H1 (cell line): ENCODE measurements at places on chromosomes 13 and 19. TPM values are rescaled to one million over a fixed set of nuclear protein-coding genes. Genes with fewer than 3 reads are reported as not detected.

- H3K4me3 ChIP-seq, result peak overlapping the region; percentile 78
- peaks cover 9% of the 10 kb centered on the region for H3K4me1 ChIP-seq
- no peaks in the 10 kb centered on the region for H3K36me3 ChIP-seq
- no peak for DNase-seq
- H3K27ac ChIP-seq, result no peak overlapping the region; the same call in 1 of the 2 replicates
- peaks cover 11% of the 10 kb centered on the region for H3K27me3 ChIP-seq
These were observed 720 bp downstream of the FARP1 start for GRCh38 chr13:98143601-98144026.

DNA sequence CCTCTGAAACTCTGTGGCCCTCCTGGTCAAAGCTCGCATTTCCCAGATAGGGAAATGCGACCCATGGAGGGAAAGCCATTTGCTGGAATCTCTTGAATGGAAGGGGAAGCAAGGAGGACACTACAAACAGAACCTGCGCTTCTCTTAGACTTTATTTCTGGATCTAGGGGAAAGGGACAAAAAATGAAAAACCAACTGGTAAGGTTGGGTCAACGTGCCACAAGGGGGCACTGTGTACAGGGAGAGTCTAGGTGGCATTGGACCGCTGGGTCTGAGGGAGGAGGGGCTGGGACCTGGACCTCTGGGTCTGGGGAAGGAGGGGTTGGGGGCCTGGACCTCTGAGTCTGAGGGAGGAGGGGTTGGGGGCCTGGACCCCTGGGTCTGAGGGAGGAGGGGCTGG lies 5.0 kb downstream of the KLK4 start:
- H3K36me3 ChIP-seq, result no peaks in the 10 kb centered on the region
- H3K4me1 ChIP-seq, result peaks cover 6% of the 10 kb centered on the region
- H3K27ac ChIP-seq, result no peak overlapping the region
- peaks cover 10% of the 10 kb centered on the region for H3K27me3 ChIP-seq
- H3K4me3 ChIP-seq, result no peak overlapping the region
- peak; percentile 83 for DNase-seq

The ZNF358 gene
- total RNA-seq, result 40.0 and 44.0 TPM in 2 replicates

DNA sequence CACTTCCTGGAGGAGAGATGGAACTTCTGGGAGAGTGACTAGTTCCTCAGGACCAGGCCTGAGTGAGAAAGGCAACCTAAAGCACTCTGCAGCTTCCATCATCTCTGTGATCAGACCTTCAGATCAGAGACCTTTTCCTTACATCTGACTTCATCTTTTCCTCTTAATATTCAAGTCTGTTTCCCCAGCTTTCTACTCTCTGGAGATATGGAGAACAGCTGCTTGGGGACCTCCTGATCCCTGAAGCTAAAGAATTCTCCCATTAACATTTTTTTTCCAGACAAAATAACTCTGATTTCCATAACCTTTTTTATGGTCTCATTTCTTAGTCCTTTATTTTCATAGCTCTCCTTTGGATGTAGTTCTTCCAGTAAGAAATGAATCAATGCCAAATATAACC lies 133.4 kb upstream of the FNDC3A start:
- no peaks in the 10 kb centered on the region for H3K27me3 ChIP-seq
- no peaks in the 10 kb centered on the region for H3K4me1 ChIP-seq
- DNase-seq, result no peak
- no peak overlapping the region for H3K27ac ChIP-seq
- no peak overlapping the region for H3K4me3 ChIP-seq

The KIR2DL3 gene
- total RNA-seq, result not detected in 2 replicates

DNA sequence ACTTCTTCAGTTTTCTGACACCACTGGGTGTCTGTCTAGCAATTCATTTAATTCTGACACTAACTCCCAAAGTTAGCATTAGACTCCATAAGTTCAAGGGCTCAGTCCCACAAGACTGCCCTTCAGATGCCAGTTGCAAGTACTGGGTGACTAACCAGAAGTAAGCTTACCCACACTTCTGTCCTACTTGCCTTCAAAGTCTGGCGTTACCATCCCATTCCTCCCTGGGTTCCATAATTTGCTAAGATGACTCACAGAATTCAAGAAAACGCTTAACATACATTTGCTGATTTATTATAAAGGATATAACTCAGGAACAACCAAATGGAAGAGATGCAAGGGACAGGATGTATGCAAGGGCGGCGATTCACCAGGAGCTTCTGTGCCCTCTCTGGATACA lies 45.5 kb upstream of the NPAS1 start:
- H3K27ac ChIP-seq, result no peak overlapping the region
- no peaks in the 10 kb centered on the region for H3K36me3 ChIP-seq
- no peak overlapping the region for H3K4me3 ChIP-seq
- H3K27me3 ChIP-seq, result no peaks in the 10 kb centered on the region
- H3K4me1 ChIP-seq, result peaks cover 11% of the 10 kb centered on the region
- DNase-seq, result no peak

The ZNF534 gene
- not detected in 2 replicates for total RNA-seq

The FFAR3 gene
- not detected in 2 replicates for total RNA-seq

DNA sequence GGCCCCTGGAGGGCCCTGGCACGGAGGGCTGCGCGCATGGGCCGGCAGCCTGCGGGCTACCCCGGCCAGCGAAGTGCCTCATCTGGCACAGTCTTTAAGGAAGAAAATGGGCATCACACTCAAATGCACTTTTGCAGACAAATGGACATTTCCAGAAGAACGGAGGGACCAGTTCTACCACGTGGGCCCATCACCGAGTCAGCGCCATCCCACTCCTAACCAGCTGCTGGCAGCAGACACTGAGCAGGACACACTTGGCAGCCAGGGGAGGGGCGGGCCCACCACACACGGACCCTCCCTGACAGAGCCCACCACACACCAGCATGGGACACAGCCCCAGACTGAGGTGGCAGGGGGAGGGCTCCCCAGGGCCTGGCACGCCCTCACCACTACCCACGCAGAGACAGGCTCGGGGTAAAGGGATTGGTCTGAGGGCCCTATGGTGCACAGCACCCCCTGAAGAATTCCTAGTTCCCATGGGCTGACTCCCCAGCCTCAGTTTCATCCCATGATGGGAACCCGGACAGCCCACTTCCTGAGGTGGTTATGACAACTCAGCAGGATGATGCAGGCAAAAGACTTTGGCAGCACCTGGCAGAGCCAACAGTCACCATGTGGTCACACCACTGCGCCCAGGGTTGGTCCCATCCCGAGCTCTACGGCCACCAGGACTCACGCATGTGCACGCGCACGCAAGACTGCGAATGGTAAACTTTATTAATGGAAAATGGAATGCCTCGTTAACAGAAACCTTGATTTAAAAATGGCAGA lies 18.7 kb upstream of the TINCR start:
- no peak overlapping the region for H3K4me3 ChIP-seq
- no peaks in the 10 kb centered on the region for H3K27me3 ChIP-seq
- H3K4me1 ChIP-seq, result peaks cover 15% of the 10 kb centered on the region
- H3K27ac ChIP-seq, result no peak overlapping the region

GRCh38 chr13:110610955-110611595 lies 4.3 kb upstream of the NAXD start:
- H3K27ac ChIP-seq, result no peak overlapping the region
- no peaks in the 10 kb centered on the region for H3K27me3 ChIP-seq
- no peak overlapping the region for H3K4me3 ChIP-seq

GRCh38 chr13:112639521-112639920 lies 50.3 kb upstream of the ATP11A start:
- H3K27ac ChIP-seq, result no peak overlapping the region
- no peak overlapping the region for H3K4me3 ChIP-seq
- no peak for DNase-seq
- no peaks in the 10 kb centered on the region for H3K36me3 ChIP-seq
